ENCODE measurements at places on chromosomes 4 and X.

GRCh38 chrX:42739258-42739657 lies 38.7 kb downstream of the PPP1R2C start:
- DNase-seq, result no peak

- DNase-seq, result no peak
Measured at GRCh38 chr4:26294904-26295303, 25.9 kb upstream of the RBPJ start.

DNA sequence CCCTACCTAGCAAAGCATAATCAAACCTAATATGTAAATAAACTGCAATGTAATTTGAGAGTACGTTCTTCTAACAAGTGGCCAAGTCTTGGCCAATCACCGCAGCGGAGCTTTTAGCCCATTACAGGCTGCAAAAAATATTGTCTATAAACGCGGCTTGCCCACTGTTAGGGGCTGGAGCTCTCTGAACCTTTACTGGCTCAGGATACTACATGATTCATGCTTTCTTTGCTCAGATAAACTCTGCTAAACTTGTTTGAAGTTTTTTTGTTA lies 990 bp upstream of the HADH start:
- no peak for DNase-seq

DNA sequence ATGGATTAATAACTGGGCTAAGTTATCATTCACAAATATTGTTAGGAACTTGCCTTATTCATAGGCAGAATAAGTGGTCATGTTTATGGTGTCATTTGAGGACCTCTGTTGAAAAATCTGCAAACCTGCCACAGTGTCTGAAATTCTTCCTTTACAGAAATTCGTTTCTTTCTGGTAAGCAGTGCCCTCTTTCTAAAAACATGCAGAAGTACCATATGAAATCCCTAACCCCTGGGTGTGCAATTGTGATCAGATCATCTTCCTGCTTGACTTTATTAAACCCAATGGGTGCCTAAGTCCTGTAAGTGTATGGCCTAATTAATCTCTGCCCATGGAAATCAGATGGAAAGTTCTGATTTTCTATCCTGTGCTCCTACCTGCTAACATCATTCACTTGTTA lies 4.4 kb upstream of the HTATSF1 start:
- no peak for DNase-seq

GRCh38 chr4:109359040-109359646 lies 56.7 kb upstream of the COL25A1 start:
- no peak for DNase-seq

- no peak for DNase-seq
Measured at GRCh38 chr4:57071326-57071725, 38.9 kb downstream of the IGFBP7 start.

DNA sequence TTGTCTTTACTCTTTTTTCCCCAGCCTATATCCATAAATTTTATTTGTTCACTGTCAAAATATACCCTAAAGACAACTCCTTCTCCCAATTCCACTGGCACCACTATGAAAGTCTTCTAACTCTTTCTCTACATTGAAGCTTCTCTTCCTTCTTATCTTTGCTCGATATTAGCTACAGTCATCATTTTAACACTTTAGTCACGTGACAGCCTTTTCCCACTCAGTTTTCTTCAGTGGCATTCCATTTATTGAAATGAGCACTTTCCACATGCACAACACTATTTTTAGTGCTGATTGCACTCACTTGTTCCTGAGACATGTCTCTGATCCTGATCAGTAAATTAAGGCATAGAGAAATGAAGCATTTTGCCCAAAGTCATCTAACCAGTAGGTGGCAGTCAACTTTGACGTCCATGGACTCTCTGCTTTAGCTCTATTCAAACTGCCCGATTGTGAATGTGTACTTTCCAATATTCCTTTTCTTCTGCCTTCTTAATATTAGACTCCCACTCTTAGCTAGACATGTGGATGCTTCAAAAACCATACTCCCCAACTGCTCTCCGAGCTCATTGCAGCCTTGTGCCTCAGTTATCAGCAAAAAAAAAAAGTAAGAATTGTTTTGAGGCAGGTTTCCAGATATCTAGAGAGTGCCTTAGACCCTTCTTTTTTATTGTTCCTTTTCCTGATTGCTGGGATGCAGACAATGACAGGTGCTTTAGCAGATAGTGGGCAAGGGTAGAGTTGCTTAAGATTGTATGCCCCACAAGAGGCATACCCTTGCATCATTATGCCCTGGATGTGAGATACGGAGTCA lies 394.4 kb upstream of the ADGRL3 start:
- DNase-seq, result no peak

GRCh38 chr4:98314791-98315565 lies 53.8 kb downstream of the RAP1GDS1 start:
- DNase-seq, result no peak

DNA sequence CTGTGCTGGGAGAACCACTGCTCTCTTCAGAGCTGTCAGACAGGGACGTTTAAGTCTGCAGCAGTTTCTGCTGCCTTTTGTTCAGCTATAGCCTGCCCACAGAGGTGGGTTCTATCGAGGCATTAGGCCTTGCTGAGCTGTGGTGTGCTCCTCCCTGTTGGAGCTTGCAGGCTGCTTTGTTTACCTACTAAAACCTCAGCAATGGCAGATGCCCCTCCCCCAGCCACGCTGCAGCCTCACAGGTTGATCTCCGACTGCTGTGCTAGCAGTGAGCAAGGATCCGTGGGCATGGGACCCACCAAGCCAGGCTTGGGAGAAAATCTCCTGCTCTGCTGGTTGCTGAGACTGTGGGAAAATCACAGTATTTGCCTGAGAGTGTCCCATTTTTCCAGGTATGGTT lies 133.8 kb upstream of the UBQLN2 start:
- no peak for DNase-seq

GRCh38 chr4:166366012-166366411 lies 493.0 kb downstream of the TLL1 start:
- DNase-seq, result no peak

- DNase-seq, result no peak
Measured at GRCh38 chr4:41098093-41099048, 116.0 kb downstream of the APBB2 start.

GRCh38 chrX:129980001-129980401 lies 2.4 kb upstream of the BCORL1 start:
- DNase-seq, result no peak

- DNase-seq, result no peak
Measured at GRCh38 chr4:38728631-38729141, 54.1 kb downstream of the TLR10 start.

- DNase-seq, result no peak
Measured at GRCh38 chr4:1800805-1801204, 7.7 kb downstream of the FGFR3 start.

DNA sequence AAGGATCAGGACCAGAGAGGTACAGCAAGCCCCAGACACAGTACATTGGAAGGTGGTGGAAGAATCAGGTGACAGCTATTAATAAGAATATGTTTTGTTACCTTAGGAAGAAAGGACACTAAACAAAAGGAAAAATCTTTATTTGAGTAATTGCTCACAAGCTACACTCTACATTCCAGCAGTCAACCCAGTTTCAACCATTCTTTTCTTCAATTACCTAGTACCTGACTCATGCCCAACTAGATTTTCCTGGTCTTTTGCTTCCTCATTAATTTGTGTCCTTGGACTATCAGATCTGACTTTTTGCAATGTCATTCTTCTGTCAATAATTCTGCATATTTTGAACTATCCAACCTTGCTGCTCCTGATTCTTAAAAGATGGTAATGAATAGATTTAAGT lies 22.5 kb upstream of the GLRA2 start:
- DNase-seq, result no peak

DNA sequence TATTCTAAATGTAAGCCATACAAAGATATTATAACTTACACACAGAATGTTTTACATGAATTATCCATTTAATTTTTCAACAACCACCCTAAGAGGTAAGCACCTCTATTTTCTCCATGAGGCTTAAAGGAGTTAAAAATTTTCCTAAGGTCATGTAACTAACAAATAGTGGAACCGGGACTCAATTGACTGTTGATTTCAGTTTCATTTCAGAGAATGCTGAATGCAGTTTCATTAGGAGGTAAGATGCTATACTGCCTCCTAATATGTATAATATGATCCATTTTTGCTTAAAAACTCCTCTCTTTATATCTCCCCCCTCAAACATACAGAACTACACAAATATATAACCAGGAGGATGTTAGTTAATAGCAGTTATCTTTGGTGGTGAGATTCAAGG lies 29.1 kb downstream of the PHKA1 start:
- DNase-seq, result no peak

GRCh38 chr4:172740434-172740833 lies 428.2 kb upstream of the GALNT7 start:
- DNase-seq, result no peak

DNA sequence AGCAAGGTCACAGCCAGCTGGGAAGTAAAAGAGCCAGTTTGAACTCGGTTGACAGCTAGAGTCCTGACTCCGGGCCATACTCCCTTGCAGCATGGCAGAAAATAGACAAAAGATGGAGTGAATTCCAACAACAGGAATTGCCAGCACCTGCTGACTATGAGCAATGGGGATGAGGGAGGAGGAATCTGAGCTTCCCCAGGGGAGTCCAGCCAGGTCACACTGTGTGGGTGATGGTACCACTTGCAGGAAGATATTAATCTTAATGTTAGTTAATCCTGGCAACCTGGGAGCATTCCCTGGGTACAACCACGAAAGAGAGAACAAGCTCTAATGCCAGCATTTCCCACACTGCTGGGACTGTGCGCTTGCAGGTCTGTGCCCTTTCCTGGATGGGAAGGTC lies 48.1 kb upstream of the S100G start:
- DNase-seq, result no peak

Measured in caudate nucleus (tissue), 63 donors.